ENCODE measurements at places on chromosomes 7 and 10.

- no peak overlapping the region for H3K27ac ChIP-seq
- no peak overlapping the region for H3K4me3 ChIP-seq
- no peaks in the 10 kb centered on the region for H3K36me3 ChIP-seq
These were observed 26.2 kb upstream of the EXOC6 start for GRCh38 chr10:92822060-92822634.

DNA sequence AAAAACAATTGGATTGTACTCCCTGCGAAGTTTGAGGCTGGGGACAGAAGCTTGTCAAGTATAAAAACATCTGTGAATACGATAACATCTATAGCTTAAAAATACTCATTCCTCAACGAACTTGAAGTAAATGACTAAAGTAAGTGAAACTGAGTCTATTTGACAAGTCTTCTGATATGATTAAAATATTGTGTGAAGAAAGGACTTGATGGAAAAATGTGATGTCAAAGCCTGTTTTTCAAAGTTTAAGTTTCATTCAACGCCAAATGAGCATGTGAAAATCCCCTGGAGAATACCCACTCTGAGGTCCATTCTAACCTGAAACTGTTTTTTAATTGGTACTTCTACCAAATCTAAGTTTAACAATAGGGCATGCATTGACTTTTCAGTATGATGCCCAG, 122.3 kb upstream of the MDFIC start:
- H3K4me1 ChIP-seq: no peaks in the 10 kb centered on the region
- no peaks in the 10 kb centered on the region for H3K36me3 ChIP-seq
- no peaks in the 10 kb centered on the region for H3K27me3 ChIP-seq
- DNase-seq: no peak
- H3K27ac ChIP-seq: no peak overlapping the region
- H3K4me3 ChIP-seq: no peak overlapping the region

DNA sequence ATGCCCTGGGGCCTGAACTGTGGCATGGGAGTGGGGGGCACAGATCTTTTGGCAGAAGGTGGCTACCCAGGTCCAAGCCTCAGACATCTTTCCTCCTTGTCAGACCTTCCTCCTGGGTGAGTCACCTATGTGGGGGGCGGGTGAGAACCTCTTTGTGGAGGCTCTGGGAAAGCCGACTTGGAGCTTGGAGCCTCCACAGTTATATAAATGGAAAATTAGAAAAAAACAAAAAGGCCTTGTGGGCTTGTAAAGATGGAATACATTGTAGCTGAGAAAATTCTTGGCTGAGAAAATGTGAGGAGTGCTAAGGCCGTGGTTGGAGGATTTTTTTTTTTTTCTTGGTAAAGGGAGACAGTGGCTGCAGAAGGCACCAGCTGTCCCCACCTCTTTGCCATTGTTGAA, 292.5 kb downstream of the CCDC3 start:
- no peaks in the 10 kb centered on the region for H3K36me3 ChIP-seq

GRCh38 chr7:157028199-157028903, 17.9 kb upstream of the MNX1 start:
- no peak for DNase-seq
- H3K27ac ChIP-seq: no peak overlapping the region
- H3K27me3 ChIP-seq: peaks cover 49% of the 10 kb centered on the region
- H3K4me3 ChIP-seq: no peak overlapping the region
- H3K4me1 ChIP-seq: no peaks in the 10 kb centered on the region

- H3K27me3 ChIP-seq: no peaks in the 10 kb centered on the region
- peaks cover 11% of the 10 kb centered on the region for H3K4me1 ChIP-seq
- no peaks in the 10 kb centered on the region for H3K36me3 ChIP-seq
- no peak overlapping the region for H3K27ac ChIP-seq
- H3K4me3 ChIP-seq: no peak overlapping the region
These were observed 403.7 kb downstream of the RPS24 start for GRCh38 chr10:78437407-78437768.

DNA sequence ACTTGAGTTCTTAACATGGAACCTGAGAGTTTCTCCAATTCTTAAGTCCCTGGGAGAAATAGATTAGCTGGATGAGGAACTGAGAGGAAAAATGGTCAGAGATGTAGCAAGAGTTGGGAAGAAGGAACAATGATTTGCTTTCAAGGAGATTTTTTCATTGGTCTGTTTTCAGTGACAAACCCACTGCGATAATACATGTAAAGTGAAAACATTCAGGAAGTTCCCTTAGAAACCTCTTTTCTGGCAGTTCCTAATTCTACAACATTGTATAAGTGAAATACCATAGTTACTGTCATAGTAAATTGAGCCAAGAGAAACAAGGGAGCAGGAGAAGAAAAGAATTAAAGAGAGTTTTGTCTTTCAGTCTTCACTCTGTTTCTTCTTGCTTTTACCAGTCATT, 12.1 kb upstream of the MAGI2 start:
- DNase-seq: no peak
- no peaks in the 10 kb centered on the region for H3K27me3 ChIP-seq
- no peaks in the 10 kb centered on the region for H3K4me1 ChIP-seq
- no peak overlapping the region for H3K4me3 ChIP-seq
- H3K36me3 ChIP-seq: no peaks in the 10 kb centered on the region

GRCh38 chr7:66015440-66016130, 33.6 kb upstream of the GUSB start:
- no peaks in the 10 kb centered on the region for H3K36me3 ChIP-seq
- H3K27ac ChIP-seq: no peak overlapping the region
- no peaks in the 10 kb centered on the region for H3K27me3 ChIP-seq
- H3K4me1 ChIP-seq: no peaks in the 10 kb centered on the region

DNA sequence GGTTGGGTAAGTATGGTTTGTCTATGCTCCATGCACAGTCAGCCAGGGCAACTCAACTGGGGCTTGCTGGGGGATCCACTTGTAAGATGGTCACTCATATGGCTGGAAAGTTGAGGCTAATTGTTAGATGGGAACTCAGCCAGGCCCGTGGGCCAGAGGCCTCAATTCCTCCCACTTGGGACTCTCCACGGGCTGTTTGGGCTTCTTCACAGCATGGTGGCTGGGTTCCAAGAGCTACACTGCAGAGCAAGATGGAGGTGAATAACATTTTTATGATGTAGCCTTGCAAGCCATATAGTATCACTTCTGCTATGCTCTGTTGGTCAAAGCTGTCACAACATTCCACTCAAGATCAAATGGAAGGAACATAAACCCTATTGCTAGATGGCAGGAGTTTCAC, 39.2 kb downstream of the ELMO1 start:
- H3K4me1 ChIP-seq: peaks cover 4% of the 10 kb centered on the region
- no peak overlapping the region for H3K4me3 ChIP-seq
- H3K27me3 ChIP-seq: no peaks in the 10 kb centered on the region
- no peak overlapping the region for H3K27ac ChIP-seq
- no peak for DNase-seq

DNA sequence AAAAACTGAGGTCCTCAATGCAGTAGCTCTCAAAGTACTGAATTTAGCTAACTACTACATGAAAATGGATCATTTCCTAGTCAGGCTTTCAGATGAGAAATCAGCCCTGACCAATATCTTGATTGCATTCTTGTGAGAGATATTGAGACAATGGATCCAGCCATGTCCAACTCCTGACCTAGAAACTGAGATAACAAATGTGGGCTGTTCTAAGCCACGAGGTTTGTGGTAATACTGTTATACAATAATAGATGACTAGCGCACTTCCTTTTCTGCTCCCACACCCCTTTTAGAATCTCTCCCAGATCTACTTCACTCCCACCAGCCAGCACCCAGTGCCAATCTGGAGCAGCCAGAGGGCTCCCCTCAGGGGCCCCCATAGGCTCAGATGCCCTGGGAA, 209.3 kb upstream of the KMT2E start:
- H3K4me1 ChIP-seq: no peaks in the 10 kb centered on the region
- H3K36me3 ChIP-seq: no peaks in the 10 kb centered on the region
- DNase-seq: no peak
- no peak overlapping the region for H3K4me3 ChIP-seq

DNA sequence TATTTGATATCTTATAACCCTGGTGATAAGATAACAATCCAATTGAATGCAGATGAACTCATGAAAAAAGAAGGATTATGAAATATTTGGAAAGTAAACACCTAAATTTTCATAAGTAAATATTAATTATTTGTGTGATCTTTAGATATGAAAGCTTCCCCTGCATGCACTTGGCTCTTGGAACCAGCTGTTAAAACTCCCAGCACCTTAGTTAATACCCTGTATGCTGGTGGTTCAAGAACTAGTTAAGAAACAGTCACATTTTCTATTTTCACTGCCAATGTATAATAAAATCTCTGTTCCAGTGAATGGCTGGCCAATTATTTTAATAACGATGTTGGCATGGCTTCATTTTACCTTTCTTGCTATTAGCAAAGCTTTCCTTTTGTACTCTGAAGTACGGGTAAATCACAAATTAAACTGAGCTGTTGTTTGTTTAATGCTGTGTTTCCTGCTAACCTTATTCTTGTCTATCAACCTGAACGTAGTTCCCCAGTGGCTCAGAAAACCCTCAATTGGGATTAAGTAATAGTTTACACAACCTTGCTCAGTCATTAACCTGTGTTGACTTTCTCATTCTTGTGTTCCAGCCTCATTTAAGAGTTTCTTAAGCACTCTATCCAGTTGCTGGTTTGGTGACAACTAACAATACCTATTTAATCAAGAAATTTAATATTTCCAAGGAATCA, 38.9 kb downstream of the MET start:
- H3K36me3 ChIP-seq: no peaks in the 10 kb centered on the region
- H3K4me1 ChIP-seq: peaks cover 39% of the 10 kb centered on the region
- no peaks in the 10 kb centered on the region for H3K27me3 ChIP-seq
- no peak overlapping the region for H3K4me3 ChIP-seq
- DNase-seq: no peak
- peak overlapping the region; percentile 25 for H3K27ac ChIP-seq

- H3K36me3 ChIP-seq: no peaks in the 10 kb centered on the region
- H3K27me3 ChIP-seq: peaks cover 22% of the 10 kb centered on the region
- no peak overlapping the region for H3K27ac ChIP-seq
These were observed 54.5 kb upstream of the DNAJB6 start for GRCh38 chr7:157282141-157282801.

All from gastrocnemius medialis (tissue), 4 donors.